Fibroblast of skin of back (primary cell): ENCODE measurements at places on chromosomes 7 and 10.

DNA sequence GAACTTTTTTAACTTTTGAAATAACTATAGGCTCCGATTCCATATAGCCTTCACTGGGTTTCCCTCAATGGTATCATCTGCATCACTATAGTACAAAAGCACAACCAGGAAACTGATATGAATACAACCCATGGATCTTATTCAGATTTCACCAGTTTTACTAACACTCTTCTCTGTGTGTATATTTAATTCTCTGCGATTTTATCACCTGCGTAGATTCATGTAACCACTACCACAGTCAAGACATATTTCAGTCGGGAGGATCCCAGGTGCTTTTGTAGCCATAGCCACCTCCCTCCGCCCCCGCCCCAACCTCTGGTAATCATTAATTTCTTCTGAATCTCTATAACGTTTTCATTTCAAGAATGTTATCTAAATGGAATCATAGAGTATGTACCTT is 82.8 kb upstream of the C7orf33 start:
- DNase-seq, result no peak

DNA sequence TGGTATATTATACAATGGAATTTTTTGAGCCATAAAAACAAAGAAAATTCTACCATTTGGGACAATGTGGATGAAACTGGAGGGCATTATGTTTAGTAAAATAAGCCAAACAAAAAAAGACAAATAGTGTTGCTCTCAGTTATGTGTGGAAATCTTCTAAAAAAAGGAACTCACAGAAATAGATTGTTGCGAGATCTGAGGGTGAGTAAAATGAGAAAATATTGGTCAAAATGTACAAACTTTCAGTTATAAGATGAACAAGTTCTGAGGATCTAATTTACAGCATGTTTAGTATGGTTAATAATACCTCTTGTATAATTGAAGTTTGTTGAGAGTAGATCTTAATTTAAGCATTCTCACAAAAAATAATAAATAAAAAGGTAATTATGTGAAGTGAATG is 291.2 kb downstream of the KIF20B start:
- DNase-seq, result no peak

GRCh38 chr10:97543025-97543546 is 29.5 kb upstream of the ANKRD2 start:
- DNase-seq, result peak; percentile 97

DNA sequence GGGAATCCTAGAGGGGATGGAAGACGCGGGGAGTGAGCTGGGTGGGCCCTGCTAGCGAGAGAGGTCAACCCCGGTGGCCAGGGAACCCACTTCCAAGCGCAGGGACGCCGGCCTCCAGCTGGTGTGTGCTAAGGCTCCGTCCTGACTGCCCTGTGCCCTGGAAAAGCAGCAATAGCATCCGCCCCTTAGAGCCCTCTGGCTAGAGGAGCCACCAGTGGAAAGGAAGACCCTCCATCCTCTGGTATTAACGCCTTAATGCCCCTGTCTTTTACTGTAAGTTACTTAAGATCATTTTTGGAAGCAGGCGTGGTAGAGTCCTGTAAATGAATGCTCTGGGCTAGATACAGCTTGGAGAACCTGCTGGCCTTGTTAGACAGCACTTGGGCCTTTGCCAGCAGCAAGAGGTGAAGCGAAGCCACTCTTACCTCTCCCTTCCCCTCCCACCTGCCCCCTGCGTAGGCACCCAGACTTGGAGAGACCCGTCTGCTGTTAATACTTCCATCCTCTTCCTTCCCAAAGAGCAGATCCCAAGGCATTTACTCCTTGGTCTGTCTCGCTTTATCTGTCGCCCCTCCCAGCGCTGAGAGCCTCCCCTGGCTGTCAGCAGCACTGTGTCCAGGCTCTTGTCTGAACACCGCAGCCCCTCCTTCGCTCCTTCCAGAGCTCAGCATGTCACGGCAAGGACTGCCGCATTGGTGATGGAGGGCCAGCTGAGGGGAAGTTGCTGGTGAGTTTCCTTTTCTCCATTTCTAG is 4.6 kb downstream of the REPIN1 start:
- no peak for DNase-seq

- peak; percentile 11 for DNase-seq
Measured at GRCh38 chr10:16606421-16606820, 84.7 kb upstream of the C1QL3 start.

- peak; percentile 24 for DNase-seq
Measured at GRCh38 chr10:95605163-95605562, 44.0 kb upstream of the SORBS1 start.

DNA sequence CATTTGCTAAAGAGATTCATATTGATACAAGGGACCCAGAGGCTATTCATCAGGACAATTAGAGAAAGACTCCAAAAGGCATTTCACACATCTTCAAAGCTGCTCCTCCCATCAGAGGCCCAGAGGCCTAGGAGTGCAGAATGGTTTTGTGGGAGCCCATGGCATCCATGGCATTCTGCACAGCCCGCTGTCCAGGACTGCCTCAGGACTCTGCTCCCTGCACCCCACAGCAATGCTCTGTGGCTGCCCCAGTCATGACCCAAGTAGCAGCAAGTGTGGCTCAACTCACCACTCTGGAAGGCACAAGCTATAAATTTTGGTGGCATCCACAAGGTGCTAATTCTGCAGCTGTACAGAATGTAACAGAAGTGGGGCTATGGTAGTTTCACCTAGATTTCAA is 38.5 kb downstream of the ZNF438 start:
- no peak for DNase-seq

DNA sequence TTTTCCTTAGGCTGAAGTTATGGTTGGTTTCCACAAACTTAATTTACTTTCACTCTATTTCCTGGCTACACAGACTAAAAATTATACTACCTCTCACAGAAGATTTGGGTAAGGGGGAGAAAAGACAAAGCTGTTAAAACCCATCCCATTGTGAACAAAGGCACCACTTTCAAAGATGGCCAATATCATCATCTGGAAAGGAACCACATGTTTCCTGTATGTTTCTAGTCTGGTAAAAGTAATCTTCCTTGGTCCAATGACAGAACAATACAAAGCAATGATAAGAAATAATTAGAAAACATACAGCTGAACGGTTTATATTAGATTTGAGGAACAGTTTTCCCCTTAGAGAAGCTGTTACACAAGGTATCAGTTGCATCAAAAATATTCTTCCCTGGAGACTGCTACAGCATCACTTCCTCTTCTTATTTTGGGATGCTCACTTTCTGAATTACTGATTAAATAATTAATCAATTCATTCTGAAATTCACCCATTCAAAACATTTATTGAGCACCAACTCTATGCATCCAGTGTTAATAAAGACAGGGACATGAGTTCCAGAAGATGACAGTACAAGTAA is 8.5 kb upstream of the SFR1 start:
- DNase-seq, result no peak

GRCh38 chr10:71252220-71252619 is 39.9 kb downstream of the UNC5B start:
- no peak for DNase-seq

GRCh38 chr7:48298779-48299178 is 127.5 kb downstream of the ABCA13 start:
- DNase-seq, result peak; percentile 87
